ENCODE measurements at places on chromosomes 6 and 20. TPM values are rescaled to one million over a fixed set of nuclear protein-coding genes. Genes with fewer than 3 reads are reported as not detected.

DNA sequence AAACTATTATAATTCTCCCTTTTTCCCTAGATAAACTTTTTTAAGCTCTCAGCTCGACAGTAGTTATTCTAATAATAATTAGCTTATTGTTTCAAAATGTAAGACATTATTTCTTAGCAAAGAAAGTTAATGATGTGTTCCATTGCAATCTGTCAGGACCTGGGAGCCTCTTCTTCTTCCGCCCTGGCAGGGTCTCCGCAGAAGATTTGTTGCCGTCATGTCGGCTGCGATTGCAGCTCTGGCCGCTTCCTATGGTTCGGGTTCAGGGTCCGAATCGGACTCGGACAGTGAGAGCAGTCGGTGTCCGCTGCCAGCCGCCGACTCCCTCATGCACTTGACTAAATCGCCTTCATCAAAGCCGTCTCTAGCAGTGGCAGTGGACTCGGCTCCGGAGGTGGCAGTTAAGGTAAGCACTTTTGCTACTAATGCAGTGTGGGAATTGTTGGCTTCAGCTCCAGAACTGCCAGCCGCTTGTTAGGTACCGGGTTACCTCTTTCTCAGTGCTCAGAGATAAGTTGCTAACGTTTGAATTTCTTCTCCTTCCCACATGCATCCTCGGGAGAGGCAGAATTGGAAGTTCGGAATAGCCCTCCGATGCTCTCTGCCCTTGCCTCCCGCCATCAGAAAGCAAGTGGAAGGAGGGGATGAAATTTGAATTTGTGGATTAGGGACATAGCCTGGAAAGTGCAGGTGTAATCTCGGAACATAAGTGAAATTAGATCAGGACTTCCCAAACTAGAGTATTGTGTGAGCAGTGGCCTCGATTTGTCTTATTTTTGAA, at the start of gene CDC40:
Gene CDC40 (plus strand): TSS at position 200 of the 781 bp plus-strand sequence. CDS start 18 bp downstream, at position 218.
- peaks cover 46% of the 10 kb centered on the region for H3K4me1 ChIP-seq
- peak within 1 kb of the TSS; percentile 92 for H3K4me3 ChIP-seq
- H3K36me3 ChIP-seq, result no peaks in the 10 kb centered on the region
- no peaks in the 10 kb centered on the region for H3K27me3 ChIP-seq
- peak within 1 kb of the TSS; percentile 77 for H3K27ac ChIP-seq
- peak; percentile 78 for DNase-seq

DNA sequence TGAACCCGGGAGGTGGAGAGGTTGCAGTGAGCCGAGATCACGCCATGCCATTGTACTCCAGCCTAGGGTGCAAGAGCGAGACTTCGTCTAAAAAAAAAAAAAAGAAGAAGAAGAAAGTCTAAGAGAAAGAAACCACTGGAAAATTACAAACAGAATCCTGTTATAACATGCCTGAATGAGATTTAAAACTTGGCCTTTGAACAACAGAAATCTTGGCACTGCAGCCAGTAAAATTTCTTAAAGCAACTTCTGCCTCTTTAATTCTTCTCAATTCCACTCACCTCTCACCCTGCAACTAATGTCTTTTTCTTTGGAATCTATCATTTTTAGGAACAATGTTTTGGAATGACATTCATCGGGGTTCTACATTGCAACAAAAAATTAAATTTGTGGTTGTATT, 26.3 kb downstream of the PM20D2 start:
- H3K36me3 ChIP-seq, result no peaks in the 10 kb centered on the region
- no peak overlapping the region for H3K4me3 ChIP-seq
- H3K4me1 ChIP-seq, result no peaks in the 10 kb centered on the region
- H3K27ac ChIP-seq, result no peak overlapping the region

GRCh38 chr6:39573541-39573940, 151.7 kb downstream of the KIF6 start:
- no peaks in the 10 kb centered on the region for H3K36me3 ChIP-seq
- H3K4me3 ChIP-seq, result no peak overlapping the region
- H3K27me3 ChIP-seq, result no peaks in the 10 kb centered on the region

- DNase-seq, result no peak
- H3K4me3 ChIP-seq, result no peak overlapping the region
- H3K27ac ChIP-seq, result no peak overlapping the region
These were observed 133.1 kb downstream of the TRDN start for GRCh38 chr6:123503619-123504018.

DNA sequence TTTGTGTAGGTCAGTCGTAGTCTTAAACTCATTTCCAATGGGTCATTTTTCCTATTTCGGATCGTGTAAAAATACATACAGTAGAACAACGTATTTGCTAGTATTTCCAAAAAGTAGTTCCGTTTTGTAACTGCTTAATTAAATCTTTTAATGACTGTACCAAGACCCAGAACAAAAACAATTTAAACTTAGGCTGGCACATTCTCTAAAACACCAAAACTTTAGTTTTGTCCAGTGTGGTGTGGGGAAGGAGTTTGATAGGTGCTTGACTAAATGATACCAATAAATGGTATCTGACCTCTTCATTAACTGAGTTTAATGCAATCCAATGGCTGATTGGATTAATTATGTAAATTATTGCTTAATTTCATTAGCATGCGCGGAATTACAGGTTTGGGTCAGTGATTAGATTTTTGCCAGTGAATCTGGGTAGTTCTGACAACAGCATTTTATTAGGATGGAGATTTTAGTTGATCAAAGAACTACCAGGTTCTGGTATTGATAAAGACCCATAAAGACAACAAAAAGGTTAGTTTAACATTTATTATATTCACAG, 20.8 kb downstream of the OR2B2 start:
- H3K36me3 ChIP-seq, result no peaks in the 10 kb centered on the region
- DNase-seq, result no peak
- no peaks in the 10 kb centered on the region for H3K27me3 ChIP-seq
- H3K4me3 ChIP-seq, result peak overlapping the region; percentile 70
- peaks cover 3% of the 10 kb centered on the region for H3K4me1 ChIP-seq
- H3K27ac ChIP-seq, result no peak overlapping the region

DNA sequence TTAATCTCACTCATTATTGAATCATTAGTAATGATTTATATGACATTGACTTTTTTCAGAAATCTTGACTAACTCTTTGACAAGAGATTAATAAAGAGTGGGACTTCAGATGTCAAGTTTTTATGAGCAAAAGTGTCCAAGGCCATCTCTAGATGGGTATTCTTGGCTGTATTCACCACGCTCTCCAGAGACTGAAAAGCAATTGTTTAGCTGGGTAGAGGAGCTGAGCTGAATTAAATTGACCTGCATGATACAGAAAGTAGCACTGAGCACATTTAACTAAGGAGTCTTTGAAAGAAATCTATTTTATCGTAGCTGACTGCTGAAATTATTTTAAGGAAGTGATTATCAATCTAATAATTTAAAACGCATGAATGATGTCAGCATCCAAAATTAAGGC, 89.4 kb downstream of the LINC00237 start:
- no peaks in the 10 kb centered on the region for H3K36me3 ChIP-seq

- H3K27ac ChIP-seq, result no peak overlapping the region
- no peaks in the 10 kb centered on the region for H3K36me3 ChIP-seq
- no peaks in the 10 kb centered on the region for H3K27me3 ChIP-seq
These were observed 251.1 kb upstream of the TBX18 start for GRCh38 chr6:85015396-85015990.

NMBR gene
- total RNA-seq, result not detected

DNA sequence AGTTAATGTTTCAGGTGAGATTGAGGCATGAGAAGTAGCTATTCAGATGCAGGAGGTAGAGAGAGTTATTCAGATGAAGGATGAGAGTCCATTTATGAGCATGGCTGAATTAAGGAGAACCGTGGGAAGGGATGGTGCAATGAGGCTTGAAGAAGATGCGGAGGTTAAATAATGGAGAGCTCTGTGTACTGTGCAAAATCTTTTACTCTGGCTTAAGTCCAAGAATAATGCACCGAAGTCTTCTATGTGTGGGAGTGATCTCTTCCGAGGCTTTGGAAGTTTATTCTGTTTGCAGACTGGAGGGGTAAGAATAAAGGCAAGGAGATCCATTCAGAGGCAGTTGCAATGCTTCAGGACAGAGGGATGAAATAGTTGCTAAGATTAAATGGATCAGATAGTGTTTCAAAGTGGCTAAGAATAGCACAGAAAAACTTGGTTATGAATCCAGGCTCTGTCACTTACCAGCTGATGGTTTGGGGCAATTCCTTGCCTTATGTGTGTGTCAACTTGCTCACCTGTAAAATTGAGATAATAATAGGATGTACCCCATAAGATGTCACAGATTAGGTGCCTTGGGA, 467.1 kb downstream of the HDGFL1 start:
- H3K27me3 ChIP-seq, result no peaks in the 10 kb centered on the region
- H3K36me3 ChIP-seq, result no peaks in the 10 kb centered on the region
- H3K27ac ChIP-seq, result no peak overlapping the region
- no peak overlapping the region for H3K4me3 ChIP-seq
- no peaks in the 10 kb centered on the region for H3K4me1 ChIP-seq
- no peak for DNase-seq

SPTLC3 gene
- total RNA-seq, result 1.1 TPM

DBNDD2 gene
- 5.7 TPM for total RNA-seq

LY6G5C gene
- 1.7 TPM for total RNA-seq

LTA gene
- total RNA-seq, result not detected

DNA sequence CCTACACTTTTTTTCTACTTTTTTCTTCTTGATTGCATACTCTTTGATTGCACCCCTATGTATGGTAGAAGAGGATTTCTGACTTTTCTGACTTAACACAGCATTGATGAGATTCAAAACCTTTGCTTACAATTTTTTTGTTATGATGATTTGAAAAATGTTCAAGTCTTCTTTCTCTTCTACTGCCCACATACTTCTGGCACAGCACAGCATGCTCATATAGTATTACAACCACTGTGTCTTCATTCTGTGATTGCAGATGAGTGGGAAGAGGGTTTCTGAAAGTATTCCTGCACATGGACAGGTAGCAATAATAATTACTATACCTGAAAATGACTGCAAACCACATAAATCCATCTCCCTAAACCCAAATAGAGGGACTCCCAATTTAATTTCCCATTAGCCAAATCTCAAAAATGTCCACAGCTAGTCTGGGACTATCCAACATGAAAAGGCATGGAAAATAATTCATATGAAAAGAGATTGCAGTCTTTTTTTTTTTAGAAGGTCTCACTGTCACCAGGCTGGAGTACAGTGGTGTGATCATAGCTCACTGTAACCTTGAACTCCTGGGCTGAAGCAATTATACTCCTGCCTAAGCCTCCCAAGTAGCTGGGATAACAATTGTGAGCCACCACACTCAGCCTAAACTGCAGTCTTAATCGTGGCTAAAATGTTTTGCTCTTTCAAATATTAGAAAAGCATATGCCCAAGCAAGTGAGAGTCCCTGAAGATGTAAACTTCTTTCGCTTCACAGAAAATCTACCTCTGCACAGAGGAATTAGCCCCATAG, 15.9 kb upstream of the TENT5A start:
- peak overlapping the region; percentile 81 for H3K27ac ChIP-seq
- H3K4me1 ChIP-seq, result peaks cover 60% of the 10 kb centered on the region
- H3K4me3 ChIP-seq, result no peak overlapping the region
- peak; percentile 42 for DNase-seq
- H3K36me3 ChIP-seq, result no peaks in the 10 kb centered on the region

HELZ2 gene
- total RNA-seq, result 25.2 TPM

GRCh38 chr20:12413116-12413515, 495.4 kb downstream of the BTBD3 start:
- no peak for DNase-seq
- H3K27ac ChIP-seq, result no peak overlapping the region
- H3K4me3 ChIP-seq, result no peak overlapping the region
- no peaks in the 10 kb centered on the region for H3K36me3 ChIP-seq

DNA sequence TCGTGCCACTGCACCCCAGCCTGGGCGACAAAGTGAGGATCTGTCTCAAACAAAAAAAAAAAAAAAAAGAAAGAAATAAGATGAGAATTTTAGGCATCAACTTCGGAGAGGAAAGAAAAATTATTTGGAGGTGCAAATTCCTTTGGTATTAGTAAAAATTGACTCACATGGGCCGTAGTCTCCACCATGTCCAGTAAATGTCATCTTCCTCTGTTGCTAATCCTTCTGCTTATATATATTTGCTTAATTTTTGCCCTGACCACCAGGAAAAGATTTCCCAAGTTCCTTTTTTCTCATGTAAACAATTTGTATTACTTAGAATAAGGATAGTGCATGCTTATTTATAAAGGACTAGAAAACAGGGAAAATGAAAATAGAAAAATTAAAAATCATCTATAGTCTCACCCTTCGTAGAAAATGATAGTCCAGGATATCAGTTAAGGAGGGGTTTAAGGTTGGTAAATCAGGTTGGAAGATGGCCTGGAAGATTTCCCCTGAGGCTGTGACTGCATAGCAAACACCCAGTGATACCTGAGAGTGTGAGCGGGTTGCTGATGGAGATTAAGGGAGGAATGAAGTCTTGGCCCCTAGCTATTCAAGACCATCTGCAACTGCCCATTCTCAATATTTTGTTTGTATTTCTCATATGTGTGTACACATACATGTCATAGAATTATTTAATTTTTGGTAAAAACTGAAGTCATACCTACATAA, 240.8 kb downstream of the ZNF217 start:
- no peak overlapping the region for H3K4me3 ChIP-seq
- peak; percentile 58 for DNase-seq
- H3K36me3 ChIP-seq, result no peaks in the 10 kb centered on the region
- H3K4me1 ChIP-seq, result peaks cover 15% of the 10 kb centered on the region
- H3K27ac ChIP-seq, result peak overlapping the region; percentile 27

ERVFRD-1 gene
- not detected for total RNA-seq

DNA sequence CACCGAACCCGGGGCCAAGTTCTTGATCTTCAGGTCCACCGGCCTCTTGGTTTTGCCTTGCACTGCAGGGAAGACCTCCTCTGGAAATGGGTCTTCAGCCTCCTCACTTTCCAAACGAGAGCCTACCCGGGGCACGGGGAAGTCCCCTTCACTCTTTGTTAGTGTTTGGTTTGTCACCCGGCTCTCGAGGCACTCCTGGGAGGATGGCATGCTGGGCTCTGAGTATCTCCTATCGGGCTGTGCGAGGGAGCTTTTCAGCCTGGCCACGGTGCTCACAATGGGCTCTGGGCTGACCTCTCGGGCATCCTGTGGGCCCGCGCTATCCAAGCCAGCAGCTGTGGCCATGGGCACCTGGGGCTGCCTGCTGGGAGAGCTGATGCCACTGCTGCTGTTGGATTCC, 8.1 kb downstream of the TAGAP start:
- no peaks in the 10 kb centered on the region for H3K27me3 ChIP-seq
- H3K36me3 ChIP-seq, result no peaks in the 10 kb centered on the region
- no peak overlapping the region for H3K27ac ChIP-seq
- peaks cover 21% of the 10 kb centered on the region for H3K4me1 ChIP-seq
- no peak for DNase-seq

Measured in GM23248 (cell line).